ENCODE measurements at places on chromosomes 7 and 10. TPM values are rescaled to one million over a fixed set of nuclear protein-coding genes. Genes with fewer than 3 reads are reported as not detected.
A peak's percentile ranks its signal among the peaks of the same experiment; 100 is the strongest.

- DNase-seq: peak; percentile 81
Measured at GRCh38 chr10:93437086-93437945, 44.8 kb downstream of the MYOF start.

DNA sequence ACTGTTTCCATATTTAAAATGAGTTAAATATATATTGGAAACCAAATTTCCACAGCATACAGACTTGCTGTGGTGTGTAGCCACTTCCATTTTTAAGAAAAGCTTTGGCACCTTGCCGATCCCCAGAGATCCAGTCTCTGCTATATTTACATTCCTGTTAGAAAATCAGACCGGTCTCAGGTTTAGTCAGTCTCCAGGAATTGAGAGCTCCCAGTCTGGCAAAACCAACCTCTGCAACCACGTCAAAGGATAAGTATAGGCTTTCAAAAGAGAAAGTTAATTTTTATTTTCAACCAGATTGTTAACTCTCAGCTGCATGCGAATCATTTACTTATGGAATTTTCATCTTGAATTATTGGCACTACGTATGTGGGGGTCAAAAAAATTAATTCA, 28.2 kb downstream of the PUS7 start:
- no peak for DNase-seq

GRCh38 chr7:123681561-123681960, 25.9 kb downstream of the LMOD2 start:
- no peak for DNase-seq

DNA sequence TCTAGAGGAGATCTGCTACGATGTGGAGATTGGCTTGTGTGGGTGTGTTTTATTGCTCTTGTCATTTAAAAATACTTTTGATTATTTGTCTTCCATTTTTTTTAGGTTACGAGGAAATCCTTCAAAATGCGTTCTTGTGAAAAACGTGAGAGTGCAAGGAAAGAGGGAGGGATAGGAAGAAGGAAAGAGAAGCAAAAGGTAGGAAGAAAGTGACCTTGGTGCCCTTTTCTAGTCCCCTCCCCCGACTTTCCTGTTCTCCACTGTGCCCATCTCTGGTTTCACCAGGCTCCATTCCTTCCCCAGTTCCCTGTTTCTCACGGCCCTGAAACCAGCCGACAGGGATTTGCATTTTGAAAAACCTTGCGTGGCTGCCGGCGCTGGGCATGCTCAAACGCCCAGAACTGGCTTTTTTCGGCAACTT, 506 bp upstream of the GNAI1 start:
- DNase-seq: peak; percentile 67

DNA sequence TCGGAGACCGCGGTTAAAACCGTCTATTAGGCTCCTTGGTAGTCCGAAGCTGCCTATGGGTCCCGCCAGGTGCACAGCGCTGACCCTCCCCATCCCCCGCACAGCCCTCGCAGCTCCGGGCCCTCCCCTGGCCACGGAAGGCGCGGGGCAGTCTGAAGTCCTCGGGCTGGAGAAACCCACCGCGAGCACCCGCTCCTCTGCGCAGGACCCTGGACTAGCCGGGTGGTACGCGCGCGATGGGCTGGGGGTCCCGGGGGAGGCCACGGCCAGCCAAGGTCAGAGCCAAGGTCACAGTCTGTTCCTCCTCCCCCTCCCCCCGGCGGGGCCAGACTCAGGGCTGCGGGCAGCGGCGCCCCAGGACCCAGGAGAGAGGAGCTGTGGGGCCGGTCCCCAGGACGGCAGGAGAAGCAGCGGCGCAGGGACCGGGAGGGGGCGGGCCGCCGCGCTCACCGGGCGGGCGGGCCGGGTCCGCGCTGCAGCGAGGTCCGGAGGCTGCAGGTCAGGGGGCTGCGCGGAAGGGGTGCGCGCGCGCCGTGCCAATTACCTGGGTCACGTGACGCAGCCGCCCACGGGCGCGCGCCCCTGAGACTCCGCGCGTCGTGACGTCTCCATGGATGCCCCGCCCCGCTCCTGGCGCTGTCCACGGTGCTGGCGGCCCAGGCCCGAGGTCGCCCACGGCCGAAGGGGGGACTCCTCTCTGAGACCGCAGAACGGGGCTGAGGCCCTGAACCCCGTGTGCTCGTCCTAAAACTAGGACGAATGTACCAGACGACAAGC, at the start of gene OGDHL:
TSS of gene OGDHL (minus strand) at position 535 of the 777 bp plus-strand sequence. CDS start 3,731 bp downstream, outside the sequence.
- no peak for DNase-seq

DNA sequence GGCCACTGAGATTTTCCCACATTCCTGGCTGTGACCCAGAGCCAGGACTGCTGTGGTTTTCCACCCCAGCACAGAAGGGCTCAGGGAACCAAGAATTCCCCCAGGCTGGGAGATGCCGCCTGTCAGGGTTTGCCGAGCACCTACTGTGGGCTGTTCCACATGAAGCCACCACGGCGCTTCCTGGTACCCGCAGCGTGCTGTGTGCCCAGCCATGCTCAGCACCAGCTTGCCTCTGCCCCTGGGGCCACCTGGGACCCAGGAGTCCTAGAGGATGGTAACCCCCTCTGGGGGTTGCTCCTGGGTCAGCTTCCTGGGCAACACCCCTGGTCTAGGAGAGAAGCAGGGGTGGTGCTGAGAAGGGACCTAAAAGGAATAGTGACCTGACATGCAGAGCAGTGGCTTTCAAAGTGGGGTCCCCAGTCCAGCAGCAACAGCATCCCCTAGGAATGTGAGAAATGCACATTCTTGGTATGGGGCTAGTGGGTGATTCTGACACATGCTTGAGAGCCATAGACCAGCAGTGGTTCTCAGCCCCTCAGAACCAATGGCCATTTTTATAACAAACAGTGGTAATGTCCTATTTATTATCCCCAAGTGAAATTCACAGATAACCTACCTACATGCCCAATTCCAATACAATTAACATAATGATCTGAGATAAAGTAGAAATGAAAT, 53.4 kb downstream of the TSPAN15 start:
- peak; percentile 38 for DNase-seq

GRCh38 chr7:26504411-26505120, 212.9 kb downstream of the SNX10 start:
- no peak for DNase-seq

DNA sequence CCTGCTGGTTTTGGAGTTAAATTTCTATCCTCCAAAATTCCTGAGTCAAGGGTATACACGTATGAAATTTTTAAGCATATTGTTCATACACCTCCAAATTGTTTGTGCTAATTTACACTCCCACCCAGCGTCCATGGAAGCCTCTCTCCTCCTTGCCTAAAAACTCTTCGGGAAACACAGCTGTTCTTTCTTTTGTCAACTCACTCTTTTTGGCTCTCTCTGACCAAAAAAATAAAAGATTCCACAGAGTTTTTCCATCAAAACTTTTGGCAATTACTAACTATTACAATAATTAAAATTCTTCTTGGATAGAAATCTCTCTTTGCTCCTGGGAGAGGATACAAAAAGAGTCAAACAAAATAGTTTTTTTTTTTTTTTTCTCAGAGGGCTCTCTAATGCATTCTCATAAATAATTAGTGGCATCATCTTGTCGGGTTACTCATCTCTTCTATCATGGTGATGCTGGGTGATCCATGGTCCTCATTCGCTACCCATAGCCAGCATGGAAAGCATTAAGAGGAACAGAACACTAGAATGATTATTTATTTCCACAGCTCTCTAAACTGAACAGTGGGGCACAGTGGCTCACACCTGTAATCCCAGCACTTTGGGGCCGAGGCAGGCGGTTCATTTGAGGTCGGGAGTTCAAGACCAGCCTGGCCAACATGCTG, 310.7 kb downstream of the SFMBT2 start:
- DNase-seq: no peak

SSBP1 gene
- total RNA-seq: 65.2 TPM

CPED1 gene
- total RNA-seq: 38.6 TPM
